ENCODE measurements at places on chromosomes 12 and 14. TPM values are rescaled to one million over a fixed set of nuclear protein-coding genes. Genes with fewer than 3 reads are reported as not detected.

CDKN1B gene
- total RNA-seq: 33.1 TPM

GRCh38 chr12:14960548-14961465 is 594 bp downstream of the ARHGDIB start:
- no peak for DNase-seq

- no peak for DNase-seq
Observed at GRCh38 chr14:35818346-35819115, 7.6 kb upstream of the BRMS1L start.

DNA sequence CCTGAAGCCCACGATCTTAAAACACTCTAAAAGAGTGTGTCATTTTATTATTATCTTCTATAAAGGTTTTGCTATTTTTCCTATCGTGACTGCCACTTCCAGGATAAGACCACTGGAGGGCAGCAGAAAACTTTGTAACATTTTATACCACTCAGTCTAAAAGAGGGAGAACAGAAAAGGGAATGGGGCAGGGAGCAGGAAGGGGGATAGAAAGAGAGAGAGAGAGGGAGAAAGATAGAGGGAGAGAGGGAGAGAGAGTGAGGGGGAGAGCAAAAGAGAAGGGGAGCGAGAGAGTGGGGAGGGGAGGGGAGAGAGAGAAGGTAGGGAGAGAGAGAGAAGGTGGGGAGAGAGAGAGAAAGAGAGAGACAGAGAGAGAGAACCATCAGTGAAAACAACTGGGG is 2.0 kb upstream of the ART4 start:
- DNase-seq: peak; percentile 37

- no peak for DNase-seq
Observed at GRCh38 chr12:27158297-27158696, 75.9 kb upstream of the C12orf71 start.

GRCh38 chr14:91223028-91223783 is 21.3 kb downstream of the GPR68 start:
- DNase-seq: peak; percentile 6

HOXC5 gene
- 1.1 TPM for total RNA-seq

DNA sequence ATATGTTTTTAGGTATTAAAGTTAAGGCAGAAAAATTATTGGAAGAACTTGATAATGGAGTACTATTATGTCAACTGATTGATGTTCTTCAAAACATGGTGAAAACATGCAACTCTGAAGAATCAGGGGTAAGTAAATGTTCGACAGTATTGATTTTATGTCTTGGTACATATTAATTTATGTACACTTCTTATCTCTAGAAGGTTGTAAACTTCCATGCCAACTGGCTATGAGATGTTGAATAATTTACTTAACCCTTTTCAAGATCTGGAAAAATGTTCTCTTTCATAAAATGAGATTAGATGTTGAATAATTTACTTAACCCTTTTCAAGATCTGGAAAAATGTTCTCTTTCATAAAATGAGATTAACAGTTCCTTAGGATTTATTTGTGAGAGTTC is 28.1 kb downstream of the GAS2L3 start:
- no peak for DNase-seq

STYK1 gene
- 4.4 TPM for total RNA-seq

DNA sequence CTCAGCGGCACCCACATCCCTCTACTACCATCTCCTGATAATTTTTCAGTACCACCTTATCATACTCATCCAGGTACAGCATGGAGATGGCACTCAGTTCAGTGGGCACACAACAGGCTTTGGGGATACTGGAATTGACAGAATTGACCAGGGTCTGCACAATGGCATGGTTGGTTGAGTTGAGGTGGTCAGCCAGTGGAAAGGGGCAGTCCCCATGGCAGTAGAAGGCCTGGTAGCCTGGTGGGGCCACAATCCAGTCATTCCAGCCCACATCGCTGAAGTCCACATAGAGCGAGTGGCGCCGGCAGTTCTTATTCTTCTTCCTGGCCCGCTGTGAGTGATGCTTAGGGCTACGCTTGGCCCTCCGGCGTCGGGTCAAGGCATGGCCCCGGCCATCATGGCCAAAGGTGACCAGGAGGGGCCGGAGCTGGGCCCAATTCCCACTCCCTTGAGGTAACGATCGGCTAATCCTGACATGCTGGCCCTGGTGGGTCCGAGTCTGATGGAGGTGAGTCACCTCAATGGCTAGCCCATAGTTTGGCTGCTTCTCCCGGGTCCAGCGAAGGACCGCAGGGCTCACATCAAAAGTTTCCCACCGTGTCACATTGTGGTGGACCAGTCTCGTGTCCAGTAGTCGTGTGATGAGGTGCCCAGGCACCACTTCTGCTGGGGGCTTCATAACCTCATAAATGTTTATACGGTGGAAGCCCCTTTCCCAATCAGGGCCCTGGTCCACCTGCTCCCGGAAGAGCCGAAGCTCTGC is 6.4 kb downstream of the BMP4 start:
- DNase-seq: no peak

DNA sequence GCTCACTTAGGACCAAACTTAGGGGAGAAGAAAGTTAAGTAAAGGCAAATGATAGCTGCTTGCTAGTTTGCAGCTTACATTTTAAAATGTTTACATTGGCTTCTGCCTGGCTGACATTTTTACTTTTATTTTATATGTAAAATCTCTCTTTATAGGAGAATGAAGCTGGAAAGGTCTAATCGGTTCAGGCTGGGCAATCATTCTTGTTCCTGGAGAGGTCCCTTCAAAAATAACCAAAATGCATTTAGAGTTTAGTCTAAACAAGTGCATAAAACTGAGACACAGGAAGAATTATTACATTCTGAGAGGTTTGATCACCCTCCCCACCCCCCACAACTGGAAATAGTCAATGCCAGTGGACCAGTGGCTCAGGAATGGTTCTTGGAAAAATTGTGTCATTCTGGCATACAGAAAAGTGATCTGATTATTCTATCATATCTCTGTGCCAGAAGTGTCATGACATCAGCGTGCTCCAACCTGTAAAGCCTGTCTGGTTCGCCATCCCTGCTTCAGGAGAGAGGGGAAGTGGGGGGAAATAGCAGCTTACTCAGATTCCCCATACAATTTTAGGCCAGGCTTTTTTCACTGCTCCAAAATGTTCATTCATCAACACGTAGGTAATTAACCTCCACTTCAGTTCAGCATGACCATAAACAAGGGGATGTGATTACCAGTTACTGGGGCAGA is 4.2 kb downstream of the PRICKLE1 start:
- DNase-seq: no peak

- peak; percentile 21 for DNase-seq
Observed at GRCh38 chr12:25950329-25951115, 8.0 kb upstream of the RASSF8 start.

LRRC43 gene
- not detected for total RNA-seq

GRCh38 chr12:107594995-107595394 is 90.6 kb upstream of the PWP1 start:
- DNase-seq: no peak

DNA sequence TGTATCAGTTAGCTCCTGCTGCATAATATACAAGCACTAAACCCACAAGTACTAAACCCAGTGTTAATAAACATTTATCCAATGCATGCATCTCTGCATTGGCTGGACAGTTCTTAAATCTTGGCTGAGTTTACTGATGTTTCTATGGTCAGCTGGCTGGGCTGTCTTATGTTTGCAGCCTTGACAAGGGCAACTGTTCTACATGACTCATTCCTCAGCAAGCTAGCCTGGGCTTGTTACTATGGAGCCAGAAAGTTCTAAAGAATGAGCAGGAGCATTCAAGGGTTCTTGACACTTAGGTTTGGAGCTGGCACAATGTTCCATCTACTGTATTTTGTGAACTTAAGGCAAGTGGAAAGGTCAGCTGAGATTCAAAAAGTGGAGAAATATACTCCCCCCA is 199.1 kb downstream of the GLT1D1 start:
- no peak for DNase-seq

All from HCT116 (cell line).